ENCODE measurements at places on chromosomes 11 and 22. TPM values are rescaled to one million over a fixed set of nuclear protein-coding genes. Genes with fewer than 3 reads are reported as not detected.

Gene MAPK8IP1
- total RNA-seq: 2.8 TPM

Gene INPP5J
- total RNA-seq: 0.25 TPM

DNA sequence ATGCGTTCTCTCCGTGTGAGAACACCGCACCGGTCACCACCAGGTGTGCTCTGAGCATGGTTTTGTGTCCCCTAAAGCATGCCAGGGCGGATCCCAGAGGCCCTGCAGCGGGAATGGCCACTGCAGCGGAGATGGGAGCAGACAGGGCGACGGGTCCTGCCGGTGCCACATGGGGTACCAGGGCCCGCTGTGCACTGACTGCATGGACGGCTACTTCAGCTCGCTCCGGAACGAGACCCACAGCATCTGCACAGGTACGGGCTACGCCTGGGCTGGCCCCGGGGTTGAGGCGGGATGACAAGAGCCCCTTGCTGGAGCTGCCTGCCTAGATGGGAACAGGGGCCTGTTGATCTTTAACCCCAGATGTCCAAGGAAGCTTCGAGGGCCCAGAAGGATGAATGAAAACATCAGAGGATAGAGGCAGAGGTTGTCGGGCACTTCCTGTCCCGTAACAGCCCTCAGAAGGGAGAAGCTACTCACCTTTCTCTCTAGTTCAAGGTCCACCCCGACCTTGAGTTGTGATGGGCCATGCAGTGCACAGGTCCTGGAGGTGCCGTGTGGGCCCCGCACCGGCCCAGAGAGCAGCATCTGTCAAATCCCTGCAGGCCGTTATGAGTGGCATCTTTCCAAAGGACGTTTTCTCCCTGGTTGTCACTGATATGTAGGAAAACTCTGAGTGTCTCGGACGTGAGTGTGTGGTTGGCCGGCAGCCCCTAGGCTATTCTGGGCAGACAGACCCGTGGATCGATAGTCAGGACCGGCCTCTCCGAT lies 3.3 kb downstream of the CRELD2 start:
- no peak for DNase-seq

DNA sequence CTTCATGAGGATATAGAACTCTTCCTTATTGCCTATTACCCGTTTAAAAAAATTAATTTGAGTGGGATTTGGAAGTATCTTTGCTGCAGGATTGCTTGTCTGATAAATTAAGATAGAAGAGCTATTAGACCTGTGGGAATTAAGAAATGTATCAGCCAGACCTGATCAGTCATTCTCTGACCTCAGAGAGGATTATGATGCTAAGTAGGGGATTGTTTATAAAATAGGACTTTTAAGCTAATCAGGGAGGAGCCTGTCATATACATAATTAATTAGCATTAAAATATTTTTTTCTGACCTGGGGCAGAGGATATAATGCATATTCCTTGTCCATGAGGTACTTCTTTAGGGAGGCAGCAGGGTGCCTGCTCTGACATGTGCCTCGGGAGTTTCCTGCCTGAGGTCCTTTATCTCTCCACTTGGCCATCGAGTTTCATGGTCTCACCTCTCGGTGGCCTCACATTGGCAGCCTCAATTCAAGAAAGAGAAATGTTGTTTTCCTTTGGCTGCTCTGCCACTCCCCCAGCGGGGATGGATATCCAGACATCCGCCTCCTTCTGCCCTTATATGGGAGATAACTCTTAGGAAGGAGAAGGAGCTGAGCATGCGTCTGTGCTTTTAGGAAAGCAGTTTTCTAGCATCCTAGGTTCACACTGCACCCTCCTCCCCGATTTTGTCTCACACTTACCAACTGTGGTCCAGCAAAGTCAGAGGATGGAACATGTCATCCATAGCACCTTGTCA lies 41.1 kb downstream of the DIXDC1 start:
- DNase-seq: no peak

- DNase-seq: peak; percentile 53
Measured at GRCh38 chr11:27291302-27291889, 71.6 kb downstream of the CCDC34 start.
